ENCODE measurements at places on chromosomes 3 and 15.
A peak's percentile ranks its signal among the peaks of the same experiment; 100 is the strongest.

DNA sequence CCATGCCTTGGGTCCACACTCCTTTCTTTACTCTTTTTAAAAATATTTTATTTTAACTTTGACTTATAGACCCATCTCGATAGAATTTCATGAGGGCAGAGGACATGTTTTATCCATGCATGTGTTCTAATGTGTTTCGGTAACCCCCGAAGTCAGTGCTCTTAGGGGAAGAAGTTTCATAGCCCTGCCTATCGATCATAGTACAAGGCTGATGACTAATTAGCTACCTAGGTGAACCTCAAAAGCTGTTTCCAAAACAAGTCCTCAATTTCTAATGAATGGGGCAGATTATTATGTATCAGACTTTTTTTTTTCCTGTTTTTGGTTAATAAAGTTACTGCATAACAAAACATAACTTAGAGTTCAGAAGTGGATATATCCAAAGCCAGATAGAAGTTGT, 82.0 kb downstream of the MBNL1 start:
- H3K4me1 ChIP-seq = peaks cover 51% of the 10 kb centered on the region
- H3K27me3 ChIP-seq = no peaks in the 10 kb centered on the region
- no peak for DNase-seq
- no peak overlapping the region for H3K4me3 ChIP-seq

DNA sequence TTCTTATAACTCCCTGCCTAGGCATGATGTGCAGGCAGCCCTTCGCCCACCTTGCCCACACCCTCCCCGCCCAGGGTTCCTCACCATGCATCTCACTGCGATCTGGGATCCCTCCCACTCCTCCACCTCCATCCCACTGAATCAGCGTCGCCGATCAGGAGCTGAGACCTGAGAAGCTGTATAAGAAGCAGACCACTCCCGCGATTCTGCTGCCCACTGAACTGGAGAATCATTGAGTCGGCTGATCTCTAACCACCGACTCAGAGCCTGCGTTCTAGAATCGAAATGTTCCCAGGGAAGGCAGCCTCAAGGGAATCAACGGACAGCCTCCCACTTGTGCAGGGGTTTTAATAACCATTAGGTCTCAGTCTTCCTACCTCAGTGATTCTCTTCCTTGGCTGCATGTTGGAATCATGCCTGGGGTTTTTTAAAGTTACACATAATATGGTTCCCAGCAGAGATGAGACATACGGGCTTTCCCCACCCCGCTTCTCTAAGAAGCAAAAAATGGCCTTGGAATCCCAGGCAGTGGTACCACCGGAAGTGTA, 60.2 kb downstream of the TMEM44 start:
- H3K4me1 ChIP-seq = peaks cover 26% of the 10 kb centered on the region
- no peak overlapping the region for H3K4me3 ChIP-seq
- no peaks in the 10 kb centered on the region for H3K36me3 ChIP-seq
- H3K27me3 ChIP-seq = peaks cover 27% of the 10 kb centered on the region
- no peak for DNase-seq

DNA sequence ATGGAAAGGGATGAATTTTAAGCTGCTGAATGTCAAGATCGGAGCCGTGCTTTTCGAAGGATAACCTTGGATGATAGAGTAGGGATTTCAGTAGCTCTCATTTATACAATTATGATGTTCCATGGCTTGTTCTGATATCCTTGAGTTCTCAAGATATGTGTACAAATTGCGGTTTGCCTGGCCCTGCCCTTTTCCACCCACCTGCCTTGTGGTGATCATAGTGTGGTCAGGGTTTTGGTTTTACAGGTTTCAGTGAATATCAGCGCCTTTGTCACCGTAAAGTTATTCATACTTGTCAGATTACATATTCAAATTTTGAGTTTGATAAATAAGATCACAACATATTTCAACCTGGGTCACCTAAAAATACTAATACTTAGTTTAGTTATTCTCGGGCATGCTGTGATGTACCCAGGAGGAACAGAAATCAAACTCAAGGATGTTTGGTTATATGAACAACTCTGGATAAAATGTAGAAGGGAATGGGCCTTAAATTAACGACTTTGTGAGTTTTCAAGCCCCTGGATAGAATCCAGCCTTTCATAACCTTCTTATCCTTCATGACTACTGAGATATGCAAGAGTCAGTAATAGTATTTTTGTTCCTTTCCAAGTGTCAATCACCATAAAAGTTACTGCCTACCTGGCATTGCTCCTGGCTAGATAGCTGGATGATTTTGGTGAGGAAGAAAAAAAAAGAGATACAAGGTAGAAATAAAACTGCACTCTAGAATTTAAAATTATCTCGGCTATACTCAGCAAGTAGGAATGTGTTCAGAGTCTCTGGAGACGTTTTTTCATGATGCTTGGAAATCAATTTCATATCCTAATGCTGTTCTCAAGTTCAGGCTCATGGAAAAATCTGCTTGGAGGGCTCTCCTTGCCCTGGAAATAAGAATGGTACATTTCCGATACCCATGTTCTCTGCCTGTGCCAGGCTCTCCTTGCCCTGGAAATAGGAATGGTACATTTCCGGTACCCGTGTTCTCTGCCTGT, 209.2 kb upstream of the TPRG1 start:
- H3K27me3 ChIP-seq = peaks cover 21% of the 10 kb centered on the region
- no peak overlapping the region for H3K4me3 ChIP-seq
- H3K36me3 ChIP-seq = no peaks in the 10 kb centered on the region
- no peak for DNase-seq
- no peak overlapping the region for H3K27ac ChIP-seq
- H3K4me1 ChIP-seq = peaks cover 20% of the 10 kb centered on the region

DNA sequence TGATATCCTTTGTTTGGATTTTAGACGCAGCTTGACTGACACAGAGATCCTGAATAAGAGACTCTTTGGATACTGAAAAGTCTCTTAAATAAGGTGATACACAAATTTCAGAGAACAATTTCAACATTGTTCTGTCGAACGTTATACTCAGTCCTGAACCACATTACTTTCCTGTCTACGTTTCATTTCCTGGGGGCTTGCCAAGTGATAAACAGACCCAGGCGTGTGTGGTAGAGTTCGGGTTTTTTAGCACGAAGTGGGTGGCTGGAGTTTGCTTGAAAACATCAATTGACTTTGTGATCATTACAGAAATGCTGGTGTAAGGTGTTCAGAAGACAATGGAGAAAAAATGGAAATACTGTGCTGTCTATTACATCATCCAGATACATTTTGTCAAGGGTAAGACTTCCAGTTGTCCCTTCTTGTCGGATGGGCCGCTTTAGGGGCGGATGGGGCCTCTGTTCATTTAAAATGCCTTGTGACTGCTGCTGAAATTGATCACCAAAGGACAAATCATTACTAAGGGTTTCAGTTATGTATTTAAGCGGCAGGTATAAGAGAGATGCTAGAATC, at the start of gene CD96:
Gene CD96 (plus strand): TSS at position 287 of the 573 bp plus-strand sequence. CDS start 52 bp downstream, at position 339.
- H3K27me3 ChIP-seq = no peaks in the 10 kb centered on the region
- peak within 1 kb of the TSS; percentile 84 for H3K4me3 ChIP-seq
- peaks cover 30% of the 10 kb centered on the region for H3K36me3 ChIP-seq
- peak; percentile 61 for DNase-seq
- H3K27ac ChIP-seq = no peak within 1 kb of the TSS

Data from activated T-cell treated with anti-CD3 and anti-CD28 coated beads, Interleukin-2, amount 50 U/mL, for 24 hours (primary cell).